ENCODE measurements at places on chromosomes 12 and 14.

- DNase-seq = peak; percentile 29
Observed at GRCh38 chr14:61179796-61180398, 101.2 kb downstream of the TMEM30B start.

- DNase-seq = no peak
Observed at GRCh38 chr12:466039-466438, 6.3 kb downstream of the B4GALNT3 start.

GRCh38 chr12:19764408-19764807, 325.1 kb downstream of the AEBP2 start:
- DNase-seq = no peak

GRCh38 chr12:67667276-67668073, 18.9 kb downstream of the DYRK2 start:
- no peak for DNase-seq

- no peak for DNase-seq
Observed at GRCh38 chr12:113476176-113476986, 4.7 kb upstream of the LHX5 start.

DNA sequence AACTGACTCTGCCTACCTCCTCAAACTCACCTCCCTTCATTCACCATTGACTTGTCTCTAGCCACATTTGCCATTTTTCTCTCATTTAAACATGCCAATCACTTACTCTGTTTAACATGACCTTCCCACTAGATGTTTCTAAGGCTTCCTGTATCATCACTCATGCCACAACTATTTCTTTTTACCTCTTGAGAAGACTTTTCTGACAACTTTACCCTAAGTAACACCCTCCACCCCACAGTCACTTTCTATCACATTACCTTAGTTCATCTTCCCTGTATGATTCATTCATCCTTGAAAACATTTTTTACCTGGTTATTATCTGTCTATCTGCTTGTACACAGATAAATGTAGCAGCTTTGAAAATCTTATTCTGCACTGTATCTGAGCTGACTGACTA, 19.4 kb downstream of the PLCZ1 start:
- no peak for DNase-seq

DNA sequence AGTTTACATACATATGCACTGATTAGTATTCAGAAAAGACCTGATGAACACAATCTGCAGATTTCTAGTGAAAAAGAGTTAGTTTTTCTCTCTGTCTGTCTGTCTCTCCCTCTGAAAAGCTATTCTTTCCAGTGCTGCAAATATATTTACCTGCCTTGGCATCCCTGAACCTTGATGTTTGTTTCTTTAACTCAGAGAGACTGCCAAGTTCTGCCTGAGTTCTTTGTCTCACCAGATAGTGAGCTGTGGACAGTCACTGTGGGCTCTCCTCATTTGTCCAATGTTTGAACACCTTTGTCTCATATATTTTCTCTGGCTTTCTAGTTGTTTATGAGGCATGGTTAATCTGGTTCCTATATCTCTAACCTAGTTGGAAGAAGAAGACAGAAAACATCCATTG, 250.4 kb downstream of the SOX5 start:
- DNase-seq = no peak

- DNase-seq = no peak
Observed at GRCh38 chr12:26723379-26724308, 109.3 kb downstream of the ITPR2 start.

DNA sequence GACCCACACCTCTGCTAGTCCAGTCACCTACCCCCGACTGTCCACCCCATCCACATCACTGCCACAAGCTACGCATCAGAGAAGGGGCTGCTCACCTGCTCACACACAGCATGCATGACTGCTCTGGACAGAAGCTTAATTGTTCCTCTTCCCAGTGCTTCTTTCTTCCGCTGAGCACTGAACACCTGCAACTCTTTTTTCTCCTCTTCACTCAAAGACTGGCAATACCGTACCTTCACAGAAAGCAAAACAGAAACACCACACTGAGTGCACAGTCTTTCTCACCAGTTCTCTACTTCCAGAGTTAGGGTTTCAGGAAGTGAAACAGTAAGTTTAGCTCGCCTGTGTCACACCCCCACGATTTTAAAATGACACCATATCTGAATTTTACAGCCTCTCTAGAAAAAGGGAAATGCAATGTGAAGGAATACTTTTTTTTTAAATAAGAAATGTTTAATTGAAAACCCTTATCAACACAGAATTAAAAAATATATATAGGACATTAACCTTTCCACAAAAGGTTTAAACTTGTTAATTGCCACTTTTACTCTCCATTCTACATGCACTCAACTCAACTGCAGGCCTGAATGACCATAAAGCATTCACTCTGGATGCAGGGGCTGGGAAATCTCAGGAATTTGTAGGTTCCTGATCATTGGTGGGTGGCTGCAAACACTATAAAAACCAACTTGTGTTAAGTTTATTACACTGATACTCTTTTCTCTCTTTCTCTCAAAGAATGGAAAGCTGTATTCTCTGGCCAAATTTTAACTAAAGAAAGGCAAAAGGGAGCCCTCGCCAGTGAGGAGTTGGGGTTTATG, 120.0 kb downstream of the PRICKLE1 start:
- DNase-seq = no peak

- DNase-seq = no peak
Observed at GRCh38 chr12:51424094-51424661, 453 bp upstream of the SLC4A8 start.

- no peak for DNase-seq
Observed at GRCh38 chr12:3593906-3594483, 103.0 kb downstream of the PRMT8 start.

GRCh38 chr14:71142375-71143038, 235.2 kb downstream of the PCNX1 start:
- DNase-seq = peak; percentile 70

DNA sequence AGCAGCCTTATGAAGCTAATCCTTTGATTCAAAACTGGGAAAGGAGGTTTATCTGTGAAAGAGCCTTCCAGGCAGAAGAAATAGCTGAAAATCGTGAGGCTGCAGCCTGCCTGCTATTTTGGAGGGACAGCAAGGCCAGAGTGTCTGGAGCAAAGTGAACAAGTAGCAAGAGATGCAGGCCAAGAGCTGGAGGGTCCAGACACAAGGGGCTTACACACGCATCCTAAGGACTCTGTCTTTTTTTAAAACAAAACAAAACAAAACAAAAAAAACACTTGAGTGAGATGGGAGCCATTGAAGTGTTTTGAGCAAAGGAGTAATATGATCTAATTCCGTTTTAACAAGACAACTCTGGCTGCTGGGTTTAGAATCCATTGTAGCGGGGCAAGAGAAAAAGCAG, 76.4 kb upstream of the BCAT1 start:
- DNase-seq = no peak

GRCh38 chr12:46983959-46984841, 95.2 kb upstream of the PCED1B start:
- peak; percentile 65 for DNase-seq

DNA sequence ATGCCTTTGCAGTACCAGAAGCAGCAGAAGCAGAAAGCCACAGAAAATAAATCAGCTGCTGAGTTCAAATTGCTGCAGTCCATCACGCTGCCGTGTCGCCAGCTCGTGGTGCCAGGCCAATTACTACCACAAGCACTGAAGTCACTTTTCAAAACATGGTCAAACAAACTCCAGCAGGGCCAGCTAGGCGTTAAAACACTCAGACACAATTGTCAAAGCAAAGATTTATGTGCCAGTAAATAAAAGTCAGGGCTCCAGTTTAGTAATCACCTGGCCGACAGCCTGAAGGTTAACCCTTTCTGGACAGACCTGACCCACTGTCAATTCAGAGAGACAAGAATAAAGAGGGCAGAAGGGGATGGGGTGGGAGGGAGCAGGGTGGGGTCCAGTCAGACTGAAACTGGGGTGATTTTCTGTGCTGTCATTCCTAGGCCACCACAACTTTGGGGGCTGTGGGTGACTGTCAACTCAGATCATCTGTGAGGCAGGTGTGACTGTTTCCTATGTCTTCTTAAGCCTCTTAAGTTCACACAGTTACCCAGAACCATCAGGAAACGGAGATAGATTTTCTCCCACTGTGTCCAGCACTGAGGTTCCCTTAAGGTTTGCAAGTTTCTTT, 109.8 kb upstream of the FUT8 start:
- DNase-seq = no peak

GRCh38 chr12:104083769-104084475, 19.6 kb downstream of the HCFC2 start:
- DNase-seq = no peak

DNA sequence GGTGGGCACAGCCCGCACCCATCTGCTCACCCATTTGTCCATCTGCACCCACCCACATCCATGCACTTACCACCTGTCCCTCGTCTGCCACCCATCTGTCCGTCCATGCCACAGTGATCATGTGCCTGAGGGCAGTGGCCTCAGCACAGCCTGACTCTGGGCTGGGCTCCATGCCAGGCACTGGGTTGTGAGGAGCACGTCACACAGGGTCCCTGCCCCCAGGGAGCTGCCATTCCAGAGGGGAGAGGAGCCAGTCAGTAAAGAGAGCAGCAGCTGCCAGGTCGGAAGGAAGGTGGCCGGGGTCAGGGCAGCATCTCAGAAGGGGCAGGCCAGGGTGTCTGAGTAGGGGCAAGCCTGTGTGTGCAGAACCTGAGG, 43.6 kb downstream of the FBRSL1 start:
- DNase-seq = no peak

- no peak for DNase-seq
Observed at GRCh38 chr12:124689631-124690030, 122.2 kb upstream of the NCOR2 start.

DNA sequence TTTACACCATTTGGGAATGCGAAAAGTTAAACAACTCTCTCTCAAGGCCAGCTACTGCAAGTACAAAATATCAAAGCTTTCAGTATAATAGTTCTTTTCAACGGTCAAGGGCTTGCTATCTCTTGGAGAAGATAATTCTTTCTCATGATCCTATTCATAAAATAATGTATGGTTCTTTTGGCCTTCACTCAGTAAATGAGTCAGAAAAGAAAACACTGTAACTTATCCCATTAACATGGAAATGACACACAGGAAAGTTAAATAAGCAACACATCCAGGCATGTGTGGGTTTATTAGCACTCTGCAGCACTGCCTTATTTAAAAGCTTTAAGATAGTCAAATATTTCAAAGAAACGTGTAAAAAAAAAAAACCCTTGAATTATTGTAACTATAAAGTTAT, 36.9 kb downstream of the ZFC3H1 start:
- DNase-seq = no peak

DNA sequence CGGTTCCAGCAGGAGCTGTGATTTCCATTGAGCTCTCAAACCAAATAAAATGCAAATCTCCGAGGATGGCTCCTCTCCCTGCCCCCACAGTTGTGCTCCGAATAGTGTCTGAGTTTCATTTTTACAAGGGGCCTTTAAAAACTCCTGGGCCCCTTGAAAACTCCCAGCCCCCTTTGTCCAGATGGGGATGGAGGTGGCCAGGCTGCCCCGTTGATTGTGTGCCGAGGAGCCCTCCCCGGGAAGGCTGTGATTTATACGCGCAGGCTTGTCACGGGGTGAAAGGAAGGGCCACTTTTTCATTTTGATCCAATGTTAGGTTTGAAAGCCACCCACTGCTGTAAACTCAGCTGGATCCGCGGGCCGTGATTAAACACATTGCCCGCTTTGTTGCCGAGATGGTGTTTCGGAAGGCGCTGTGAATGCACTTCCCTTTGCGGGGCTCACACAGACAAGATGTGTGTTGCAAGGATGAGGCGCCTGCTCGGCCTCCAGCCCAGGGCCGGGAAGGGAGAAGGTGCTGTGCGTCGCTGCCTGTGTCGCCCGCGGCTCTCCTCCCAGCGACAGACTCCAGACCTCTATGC, 98.8 kb downstream of the TMEM132C start:
- DNase-seq = no peak

DNA sequence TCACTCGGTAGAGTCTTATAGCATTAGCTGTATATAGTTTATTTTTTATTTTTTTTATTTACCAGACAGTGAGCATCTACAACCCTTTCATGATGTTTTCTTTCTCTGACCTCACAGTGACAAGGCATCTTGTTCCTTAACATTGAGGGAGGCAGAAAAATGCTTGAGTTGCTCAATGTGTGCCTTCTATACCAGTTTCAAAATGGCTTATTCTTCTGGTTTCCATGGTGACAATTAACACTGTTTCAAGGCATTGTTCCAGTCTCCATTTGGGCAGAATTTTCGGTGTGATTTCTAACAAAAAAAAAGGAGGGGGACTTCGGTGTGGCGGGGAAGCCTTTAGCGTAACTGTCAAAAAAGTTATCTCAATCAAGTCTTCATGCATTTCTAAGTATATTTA, 209.7 kb upstream of the NPAS3 start:
- peak; percentile 49 for DNase-seq

DNA sequence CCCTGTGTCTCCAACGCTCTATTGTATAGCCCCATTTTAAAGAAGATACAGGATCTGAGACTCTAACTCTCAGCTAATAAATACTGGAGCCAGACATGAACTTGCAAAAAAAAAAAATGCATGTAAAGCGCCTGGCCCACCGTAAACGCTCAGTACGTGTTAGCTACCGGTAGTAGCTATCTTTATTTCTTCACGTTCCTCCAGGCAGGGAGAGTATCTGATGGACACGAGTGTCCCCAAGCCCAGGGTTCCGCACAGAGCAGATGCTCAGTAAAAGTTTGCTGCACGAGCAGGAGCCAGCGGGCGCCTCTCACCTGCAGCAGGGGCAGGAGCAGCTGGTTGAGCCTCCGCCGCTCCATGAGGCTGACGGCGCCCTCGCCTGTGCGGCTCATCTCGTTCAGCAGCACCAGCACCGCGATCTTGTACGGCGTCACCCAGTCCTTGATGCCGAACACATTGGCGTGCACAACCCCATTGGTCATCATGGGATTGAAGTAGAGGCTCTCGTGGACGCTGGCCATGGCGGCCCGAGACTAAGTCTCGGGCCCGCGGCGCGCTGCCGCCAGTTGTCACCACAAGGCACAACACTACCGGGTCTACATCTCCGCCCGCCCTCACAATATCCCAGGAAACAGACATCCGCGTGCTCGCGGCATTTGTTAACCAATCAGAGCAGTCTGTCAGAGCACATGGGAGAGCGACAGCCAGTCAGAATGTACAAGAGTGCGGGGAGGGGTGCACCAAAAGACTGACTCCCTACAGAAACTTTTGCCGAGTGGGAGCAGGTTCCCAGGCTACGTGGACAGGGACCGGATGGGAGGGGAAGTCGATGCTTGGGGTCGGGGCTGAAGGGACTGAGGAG, at the start of gene ANAPC5:
Gene ANAPC5 (minus strand): TSS at position 592 of the 862 bp plus-strand sequence. CDS start 71 bp downstream, at position 521.
- DNase-seq = peak; percentile 99

- no peak for DNase-seq
Observed at GRCh38 chr12:52277486-52278245, 3.2 kb downstream of the KRT86 start.

- DNase-seq = peak; percentile 28
Observed at GRCh38 chr12:116547955-116548501, 11.2 kb upstream of the MAP1LC3B2 start.

DNA sequence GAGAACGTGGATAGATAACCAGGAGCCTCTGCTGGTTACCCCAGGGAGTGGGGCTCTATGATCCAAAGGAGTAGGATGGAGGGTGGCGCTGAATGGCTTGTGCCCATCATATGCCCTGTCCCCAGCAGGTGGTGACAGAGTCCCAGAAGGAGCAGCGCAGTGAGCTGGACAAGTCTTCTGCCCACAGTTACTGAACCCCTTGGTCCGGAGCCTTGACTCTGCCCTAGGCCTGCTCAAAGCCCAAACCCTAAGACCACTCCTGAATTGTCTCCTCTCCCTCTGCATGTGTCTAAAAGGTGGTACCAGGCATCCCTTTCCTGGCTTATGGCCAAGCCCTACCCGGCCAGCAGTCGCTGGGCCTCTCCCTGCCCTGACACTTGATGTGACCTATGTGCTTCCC, 3.2 kb downstream of the PRPH start:
- no peak for DNase-seq
